CD4-positive, alpha-beta T cell treated with Interleukin-4 for 4 hours (primary cell): ENCODE measurements at places on chromosomes 1 and 21.

DNA sequence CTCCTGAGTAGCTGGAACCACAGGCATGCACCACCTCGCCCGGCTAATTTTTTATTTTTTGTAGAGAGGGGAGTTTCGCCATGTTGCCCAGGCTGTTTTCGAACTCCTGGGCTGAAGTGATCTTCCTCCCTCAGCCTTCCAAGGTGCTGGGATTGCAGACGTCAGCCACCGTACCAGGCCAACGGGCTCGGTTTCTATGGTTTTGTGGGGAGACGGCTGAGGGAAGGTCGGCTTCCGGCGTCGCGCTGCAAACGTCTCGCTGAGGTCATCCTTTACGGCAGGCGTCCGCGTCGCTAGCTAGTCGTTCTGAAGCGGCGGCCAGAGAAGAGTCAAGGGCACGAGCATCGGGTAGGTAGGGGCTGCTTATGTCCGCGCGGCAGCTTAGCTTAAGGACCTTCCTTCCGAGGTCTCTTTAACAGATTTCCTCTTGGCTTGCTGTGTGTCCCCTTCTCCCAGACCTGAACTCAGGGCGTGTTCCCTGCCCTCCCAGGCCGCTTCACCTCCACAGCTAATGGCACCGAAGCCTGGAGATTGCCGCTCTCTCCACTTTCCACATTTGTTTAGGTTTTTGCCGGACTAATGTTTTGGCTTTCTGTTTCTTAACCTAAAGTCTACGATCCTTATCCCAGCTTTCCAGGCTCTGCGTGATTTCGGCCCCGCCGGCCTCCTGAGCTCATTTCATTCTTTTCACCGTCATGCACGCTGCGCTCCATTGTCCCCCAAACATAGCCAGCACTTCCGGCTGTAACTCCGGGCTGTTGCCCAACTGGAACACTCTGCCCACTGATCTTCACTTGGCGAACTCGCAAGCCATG is at the start of gene NDUFS5:
TSS of gene NDUFS5 (plus strand) at position 300 of the 815 bp plus-strand sequence. CDS start 2,375 bp downstream, outside the sequence.
- peak; percentile 83 for DNase-seq

- DNase-seq: no peak
Measured at GRCh38 chr1:31383967-31384366, 11.1 kb upstream of the FABP3 start.

DNA sequence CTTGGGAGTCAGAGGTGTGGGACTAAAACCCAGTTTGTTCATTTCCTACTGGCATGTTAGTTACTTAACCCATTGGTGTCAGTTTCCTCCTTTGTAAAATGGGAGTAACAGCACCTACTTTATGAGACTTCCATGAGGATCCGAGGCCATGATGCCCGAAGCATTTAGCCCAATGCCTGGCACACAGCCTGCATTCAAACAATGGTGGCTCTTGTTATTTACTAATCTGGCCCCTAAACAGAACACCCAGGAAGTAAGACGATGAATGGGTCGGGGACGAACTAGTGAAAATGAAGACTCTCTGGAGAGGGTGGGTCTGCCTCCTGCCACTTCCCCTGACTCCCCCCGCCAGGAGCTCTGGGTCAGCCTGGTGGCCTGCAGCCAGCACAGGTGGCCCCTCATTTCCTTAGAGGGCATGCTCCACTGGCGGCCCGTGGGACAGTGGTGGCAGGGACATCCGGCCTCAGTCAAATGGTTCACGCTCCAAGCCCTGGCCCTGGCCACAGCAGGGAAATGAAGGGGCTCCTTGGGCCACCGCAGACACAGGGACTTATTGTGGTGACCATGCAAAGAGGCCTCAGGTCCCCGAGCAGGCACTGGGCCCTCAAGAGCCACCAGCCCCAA is 9.5 kb upstream of the TAS1R2 start:
- no peak for DNase-seq

GRCh38 chr21:17819877-17820229 is 697 bp upstream of the C21orf91 start:
- peak; percentile 80 for DNase-seq

- DNase-seq: no peak
Measured at GRCh38 chr1:12114916-12115315, 51.8 kb downstream of the TNFRSF8 start.

DNA sequence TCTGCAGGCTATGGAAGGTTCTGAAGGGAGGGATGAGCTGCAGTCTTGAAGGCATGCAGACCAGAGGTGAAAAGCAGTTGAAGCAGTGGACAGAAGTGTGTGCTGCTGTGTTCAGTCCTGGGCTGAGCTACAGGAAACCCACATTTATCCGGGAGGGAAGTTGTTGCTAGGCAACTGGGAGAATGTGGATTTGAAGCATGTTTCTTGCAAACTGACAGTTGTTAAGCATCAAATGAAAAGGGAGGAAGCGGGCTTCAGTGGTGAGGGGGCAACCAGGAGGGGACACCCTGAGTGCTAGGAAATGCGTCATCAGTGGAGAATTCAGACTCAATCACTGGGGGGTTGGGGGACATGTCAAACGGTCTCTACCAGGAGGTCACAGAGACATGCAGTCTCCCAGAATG is 28.7 kb downstream of the ABCA4 start:
- DNase-seq: no peak

DNA sequence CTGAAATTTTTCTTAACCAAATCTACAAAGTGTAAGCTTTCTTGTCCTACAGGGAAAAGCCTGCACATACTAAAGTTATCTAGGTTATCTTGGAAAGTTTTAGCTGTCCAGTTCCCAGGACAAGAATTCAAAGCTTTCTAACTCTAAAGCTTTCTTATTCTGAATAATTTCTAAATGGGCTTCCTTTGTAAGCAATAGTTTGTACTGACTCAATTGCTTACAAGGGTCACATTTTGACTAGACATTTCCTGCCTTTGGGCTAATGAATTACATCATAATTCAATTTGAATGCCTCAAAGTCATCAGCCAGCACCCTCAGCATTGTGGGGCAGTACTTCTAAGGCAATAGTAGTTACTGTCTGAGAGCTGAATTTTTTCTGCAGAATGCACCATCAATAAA is 223.0 kb downstream of the LTN1 start:
- DNase-seq: no peak

DNA sequence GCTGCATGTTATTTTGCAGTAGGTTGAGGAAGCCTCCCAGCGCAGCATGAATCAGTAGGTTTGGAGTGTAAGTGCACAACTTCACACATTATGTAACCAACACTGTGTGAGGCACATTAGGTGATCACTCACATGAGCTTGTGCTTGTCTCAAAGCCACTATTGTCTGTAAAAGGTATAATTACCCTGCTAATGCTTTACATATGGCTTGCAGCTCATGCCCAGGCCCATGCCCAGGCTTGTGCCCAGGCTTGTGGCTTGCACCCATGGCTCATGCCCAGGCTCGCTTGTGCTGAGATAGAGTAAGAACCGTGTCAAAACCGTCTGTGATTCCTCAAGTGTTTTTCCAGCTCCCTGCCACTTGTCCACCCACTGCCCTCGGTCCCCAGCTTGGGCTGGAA is 596.3 kb downstream of the LTN1 start:
- no peak for DNase-seq

GRCh38 chr1:159916242-159917051 is 8.9 kb downstream of the TAGLN2 start:
- DNase-seq: no peak

- DNase-seq: no peak
Measured at GRCh38 chr1:12206792-12207424, 22.9 kb upstream of the VPS13D start.

GRCh38 chr1:246246430-246246829 is 260.6 kb downstream of the SMYD3 start:
- no peak for DNase-seq

DNA sequence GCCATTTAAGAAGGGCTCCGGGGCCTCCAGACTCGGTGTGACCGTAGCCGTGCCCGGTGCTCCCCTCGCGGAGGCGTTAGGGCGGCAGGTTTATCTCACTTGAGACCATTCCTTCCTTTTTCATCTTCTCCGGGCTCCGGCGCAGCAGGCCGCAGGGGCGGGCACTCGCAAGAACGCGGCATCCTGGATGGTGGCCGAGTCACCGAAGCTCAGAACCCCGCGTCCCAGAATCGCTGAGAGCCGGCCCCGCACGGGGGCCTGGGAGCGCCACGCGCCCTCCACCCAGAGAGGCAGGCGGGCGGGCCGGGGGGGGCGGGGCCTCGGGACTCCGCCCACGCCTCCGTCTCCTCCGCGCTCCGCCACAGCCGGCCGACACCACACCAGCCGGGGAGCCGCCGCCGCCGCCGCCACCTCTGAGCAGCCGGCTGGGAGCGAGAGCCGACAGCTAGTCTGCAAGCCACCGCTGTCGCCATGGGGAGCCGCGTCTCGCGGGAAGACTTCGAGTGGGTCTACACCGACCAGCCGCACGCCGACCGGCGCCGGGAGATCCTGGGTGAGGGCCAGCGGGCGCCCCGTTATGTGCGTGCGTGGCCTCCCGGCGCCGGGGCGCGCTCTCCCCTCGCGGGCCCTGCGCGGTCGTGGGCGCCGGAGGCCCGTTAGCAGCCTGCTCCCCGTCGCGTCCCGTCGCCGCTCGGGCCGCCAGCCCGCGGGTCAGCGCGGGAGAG is at the start of gene DEGS1:
TSS of gene DEGS1 (plus strand) at position 375 of the 725 bp plus-strand sequence. CDS start at position 472, 97 bp downstream.
- DNase-seq: peak; percentile 73

DNA sequence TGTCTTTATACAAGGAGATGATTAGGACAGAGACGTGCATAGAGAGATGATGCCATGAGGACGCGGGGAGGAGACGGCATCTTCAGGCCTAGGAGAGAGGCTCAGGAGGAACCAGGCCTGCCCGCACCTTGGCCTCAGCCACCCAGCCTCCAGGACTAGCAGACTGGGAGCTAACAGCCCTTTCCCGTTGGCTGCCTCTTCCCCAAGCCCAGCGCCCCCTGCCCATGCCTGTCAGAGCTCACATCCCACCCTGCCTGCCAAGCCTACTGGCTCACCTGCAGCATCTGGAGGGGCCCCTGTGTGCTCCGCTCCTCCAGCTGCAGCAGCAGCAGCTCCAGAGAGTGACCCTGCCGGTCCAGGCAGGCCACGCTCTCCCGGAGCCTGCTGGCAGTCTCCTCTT is 4.0 kb upstream of the TRIM11 start:
- DNase-seq: no peak

DNA sequence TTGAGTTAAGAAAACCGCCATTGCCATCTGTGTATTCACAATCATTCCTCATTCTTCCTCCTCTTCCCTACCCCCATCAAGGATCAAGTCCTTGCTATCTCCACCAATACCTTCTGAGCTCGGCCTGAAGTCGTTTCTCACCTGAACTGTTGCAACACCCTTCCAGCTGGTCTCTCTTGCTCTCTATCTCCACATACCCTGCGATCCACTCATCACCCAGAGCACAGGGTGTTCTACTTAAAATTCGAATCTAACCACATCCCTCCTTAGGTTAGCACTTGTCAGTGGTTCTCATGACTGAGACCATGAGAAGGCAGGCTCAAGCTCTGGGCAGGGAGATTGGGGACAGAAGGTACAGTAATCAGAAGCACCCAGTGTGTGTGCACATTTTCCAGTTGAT is 4.6 kb downstream of the IVL start:
- no peak for DNase-seq

DNA sequence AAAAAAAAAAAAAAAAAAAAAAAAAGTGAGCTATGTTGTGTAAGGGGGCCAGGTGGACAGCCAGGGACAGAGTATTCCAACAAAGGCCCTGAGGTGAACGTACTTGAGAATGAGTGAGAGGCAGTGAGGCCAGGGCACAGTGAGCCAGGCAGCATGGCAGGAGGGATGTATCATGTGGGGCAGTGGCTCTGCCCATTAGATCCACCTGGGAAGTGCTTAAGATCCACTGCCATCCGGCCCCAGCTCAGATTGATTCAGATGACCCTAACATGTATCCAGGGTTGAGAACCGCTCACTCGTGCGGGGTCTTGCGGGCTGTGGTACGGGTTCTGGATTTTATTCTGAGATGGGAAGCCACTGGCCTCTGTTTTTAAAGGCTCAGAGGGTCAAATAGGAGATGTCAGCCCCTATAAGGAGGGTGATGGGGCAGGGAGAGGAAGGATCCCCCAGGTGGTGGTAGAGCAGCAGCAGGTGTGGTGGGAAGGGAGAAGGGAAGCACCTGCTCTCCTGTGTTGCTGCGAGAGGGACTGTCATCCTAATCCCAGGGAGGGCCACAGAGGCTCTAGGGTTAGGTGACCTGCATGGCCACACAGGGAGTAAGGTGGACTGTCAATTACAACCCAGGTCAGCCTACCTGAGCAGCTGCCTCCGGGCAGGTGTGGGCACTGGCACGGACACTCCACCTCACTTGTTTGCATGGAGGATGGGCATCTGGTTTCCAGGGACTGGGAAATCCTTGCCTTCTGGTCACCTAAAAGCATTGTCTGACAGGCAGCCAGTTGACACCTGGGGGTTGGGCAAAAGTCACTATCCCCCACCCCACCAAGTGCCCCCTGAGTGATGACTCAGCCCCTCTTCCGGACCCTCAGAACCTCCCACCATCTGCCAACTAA is 31.6 kb downstream of the CDK18 start:
- DNase-seq: no peak

GRCh38 chr1:9751971-9752370 is 71.8 kb downstream of the CLSTN1 start:
- no peak for DNase-seq

DNA sequence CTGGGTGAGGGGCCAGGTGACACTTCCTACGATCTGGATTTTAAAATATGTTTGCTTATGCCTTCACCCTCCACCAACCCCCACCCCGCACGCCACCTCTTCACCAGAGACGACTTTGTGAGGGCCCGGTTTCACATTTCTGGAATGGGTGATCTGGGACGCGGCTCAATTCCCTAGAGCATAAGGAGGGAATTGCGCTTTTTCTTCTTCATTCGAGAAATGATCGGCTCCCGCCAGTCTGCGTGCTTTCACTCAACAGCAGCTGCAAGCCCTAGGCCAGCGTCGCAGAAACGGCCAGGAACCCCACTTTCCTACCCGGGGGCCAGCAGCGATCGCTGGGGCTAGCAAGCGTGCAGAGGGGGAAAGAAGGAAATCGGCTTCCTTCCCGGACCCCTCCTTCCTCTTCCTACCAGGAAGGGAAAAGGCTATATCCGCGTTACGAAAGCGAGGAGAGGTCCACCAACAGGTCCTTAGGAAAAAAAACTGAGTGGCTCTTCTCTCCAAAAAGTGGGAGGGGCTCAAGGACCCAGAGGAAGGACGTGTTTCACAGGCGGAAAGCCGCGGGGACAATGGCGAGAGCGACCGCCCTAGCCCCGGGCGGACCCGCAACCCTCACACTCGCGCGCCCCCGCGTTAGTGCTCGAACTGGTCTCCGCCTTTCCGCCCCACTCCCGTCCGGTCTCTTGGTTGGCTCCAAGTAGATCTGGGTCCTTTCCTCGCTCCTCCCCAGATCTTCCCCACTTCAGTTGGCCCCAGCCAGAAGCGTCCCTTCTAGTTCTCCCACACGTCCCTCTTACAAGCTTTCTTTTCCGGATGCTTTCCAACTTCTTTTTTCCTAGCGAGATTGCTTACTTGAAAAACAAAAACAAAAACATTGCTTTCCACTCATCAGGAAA is 1.1 kb upstream of the ADAMTS1 start:
- no peak for DNase-seq

DNA sequence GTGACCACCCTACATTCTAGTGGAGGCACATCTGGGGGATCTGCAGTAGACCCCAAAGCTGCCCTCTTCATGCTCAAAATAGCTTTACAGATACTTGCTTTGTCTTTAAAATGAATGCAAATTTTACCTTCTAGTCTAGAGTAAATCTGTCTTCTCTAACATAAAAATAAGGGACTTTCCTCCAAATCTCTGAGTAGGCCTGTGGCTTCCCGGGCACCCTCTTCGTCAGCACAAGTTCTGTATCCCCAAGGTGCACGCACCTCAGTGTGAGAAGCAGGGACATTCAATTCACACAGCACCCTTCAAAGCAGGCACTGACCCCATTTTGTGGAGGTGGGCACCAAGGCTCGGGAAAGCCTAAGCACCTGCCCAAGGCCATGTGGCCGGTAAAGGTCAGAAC is 19.0 kb downstream of the MEF2D start:
- peak; percentile 39 for DNase-seq
